ENCODE measurements at places on chromosomes 1 and 21.

DNA sequence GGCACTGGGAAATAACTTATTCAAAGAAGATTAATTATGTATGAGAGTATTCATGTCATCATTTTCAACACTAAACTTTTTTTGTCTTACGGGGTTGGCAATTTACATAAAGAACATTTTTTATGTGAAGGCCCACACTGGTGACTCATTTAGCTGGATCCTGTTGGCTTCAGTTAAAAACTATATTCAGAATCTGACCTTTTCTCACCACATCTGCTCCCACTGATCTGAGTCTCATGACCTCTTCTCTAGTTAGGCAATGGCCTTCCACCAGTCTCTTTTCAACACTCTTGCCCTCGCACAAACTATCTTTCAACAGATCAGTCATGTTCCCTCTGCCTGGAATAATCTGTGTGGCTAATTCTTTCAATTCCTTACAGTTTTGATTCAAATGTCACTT is 53.4 kb downstream of the TMPRSS15 start:
- no peak for DNase-seq

DNA sequence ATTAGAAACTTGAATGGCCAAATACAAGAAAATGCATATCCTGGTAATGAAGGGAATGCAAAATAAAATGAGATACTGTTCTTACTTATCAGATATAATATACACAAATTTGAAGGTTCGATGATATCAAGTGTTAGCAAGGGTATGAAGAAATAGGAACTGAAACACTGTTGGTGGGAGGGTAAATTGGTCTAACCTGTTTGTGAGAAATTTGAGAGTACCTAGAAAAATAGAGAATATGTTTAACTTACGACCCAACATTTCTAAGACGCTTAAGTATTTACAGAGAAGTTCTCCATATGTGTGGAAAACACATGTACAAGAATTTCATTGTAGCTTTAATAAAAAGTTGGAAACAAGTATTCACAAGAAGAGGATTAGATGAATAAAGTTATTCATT is 25.9 kb downstream of the ATG4C start:
- no peak for DNase-seq

GRCh38 chr1:246193537-246193936 is 313.5 kb downstream of the SMYD3 start:
- DNase-seq: no peak

GRCh38 chr1:109928591-109929111 is 18.0 kb downstream of the CSF1 start:
- DNase-seq: no peak

- no peak for DNase-seq
These were observed 89.0 kb downstream of the NFIA start for GRCh38 chr1:61171346-61171745.

DNA sequence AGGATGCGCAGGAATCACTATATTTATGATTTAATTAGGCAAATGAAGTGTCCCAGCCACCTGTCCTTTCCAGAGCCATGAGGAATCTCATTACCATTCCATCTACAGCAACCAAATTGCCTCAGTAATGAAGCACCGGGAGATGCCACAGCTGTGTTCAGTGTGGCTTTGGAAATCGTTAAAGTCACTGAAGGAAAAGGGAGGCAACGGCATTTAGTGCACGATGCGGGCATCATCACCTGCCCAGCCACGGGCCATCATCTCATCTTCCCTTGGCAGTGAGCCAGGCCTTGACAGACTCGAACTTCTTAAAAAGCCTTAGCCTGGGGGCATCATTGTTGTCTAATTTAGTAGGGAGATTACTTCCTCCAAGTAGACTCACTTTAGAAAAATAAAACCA is 67.8 kb downstream of the CNIH3 start:
- no peak for DNase-seq

DNA sequence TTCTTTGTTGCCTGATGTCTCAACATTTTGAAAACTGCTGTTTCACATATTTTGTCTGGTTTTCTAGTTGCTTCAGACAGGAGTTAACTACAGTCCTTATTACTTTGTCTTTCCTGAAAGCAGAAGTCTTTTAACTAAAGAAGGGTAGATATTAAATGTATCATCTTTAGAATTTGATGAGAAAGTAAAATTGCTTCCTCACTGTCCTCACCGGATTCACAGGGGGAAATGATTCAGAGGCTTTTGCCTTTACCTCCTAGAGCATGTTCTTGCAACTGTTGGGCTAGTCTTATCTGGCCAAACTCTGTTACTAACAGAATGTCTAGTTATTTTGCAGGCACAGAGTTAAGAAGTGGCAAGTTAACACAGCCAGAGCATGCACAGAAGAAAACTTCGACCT is 107.2 kb upstream of the VAV3 start:
- DNase-seq: no peak

DNA sequence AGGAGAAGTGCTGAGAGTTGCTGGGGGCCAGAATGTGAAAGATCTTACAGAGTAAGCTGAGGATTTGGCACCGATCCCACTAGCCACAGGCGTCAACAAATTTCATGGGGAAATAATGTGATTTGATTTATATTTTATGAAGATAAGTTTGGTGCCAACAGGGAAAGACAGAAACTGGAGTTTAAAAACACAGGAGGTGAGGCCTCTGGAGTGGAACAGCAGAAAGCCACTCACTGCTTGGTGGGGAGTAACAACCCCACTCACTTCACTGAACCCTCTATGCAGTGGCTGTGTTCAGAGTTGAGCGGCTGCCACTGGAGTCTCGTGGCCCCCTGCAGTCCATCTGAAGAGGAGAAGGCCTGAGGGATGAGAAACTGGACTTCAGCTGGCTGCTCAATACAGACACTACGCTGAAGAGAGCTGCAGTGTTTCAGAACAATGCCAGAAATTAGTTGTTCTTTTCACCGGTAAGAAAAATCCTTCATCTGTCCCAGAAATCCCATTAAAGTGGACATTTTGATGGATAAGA is 48.0 kb upstream of the RXRG start:
- no peak for DNase-seq

DNA sequence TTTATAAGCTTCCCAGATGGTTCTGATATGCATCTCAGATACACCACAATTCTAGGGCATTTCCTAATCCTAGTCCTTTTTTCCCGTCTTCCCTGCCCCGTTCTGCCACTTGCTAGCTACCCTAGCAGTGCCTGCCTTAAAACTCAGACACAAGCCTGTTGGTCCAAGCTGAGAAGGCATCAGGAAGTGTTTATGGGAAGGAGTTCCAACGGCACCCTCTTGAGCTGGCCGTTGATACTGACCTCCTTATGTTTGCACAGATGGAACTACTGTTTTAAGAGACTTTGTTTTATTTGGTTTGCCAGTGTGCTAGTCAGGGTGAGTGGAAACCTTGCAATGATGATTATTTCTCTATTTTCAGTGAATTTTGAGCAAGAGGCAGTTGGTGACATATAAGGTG is 67.2 kb downstream of the UCK2 start:
- no peak for DNase-seq

DNA sequence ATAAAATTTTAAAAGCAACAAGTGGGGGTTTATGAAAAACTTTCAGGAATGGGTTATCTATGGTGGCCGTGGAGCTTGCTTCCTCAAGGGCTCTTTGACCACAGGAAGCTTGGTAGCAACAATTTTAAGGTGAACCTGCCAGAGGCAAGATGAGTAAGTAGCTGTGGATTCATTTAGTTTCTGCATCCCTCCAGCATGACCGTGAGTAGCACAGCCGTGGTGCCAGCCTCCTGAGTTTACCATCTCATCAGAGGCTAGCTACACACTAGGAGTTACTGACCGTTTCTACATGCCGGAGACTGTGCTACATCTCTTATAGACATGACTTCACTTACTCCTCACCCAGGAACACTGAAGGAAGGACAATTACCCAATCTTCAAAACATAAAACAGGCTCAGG is 30.1 kb upstream of the PLEKHG5 start:
- no peak for DNase-seq

- DNase-seq: no peak
These were observed 17.7 kb upstream of the SRSF10 start for GRCh38 chr1:23997812-23998211.

DNA sequence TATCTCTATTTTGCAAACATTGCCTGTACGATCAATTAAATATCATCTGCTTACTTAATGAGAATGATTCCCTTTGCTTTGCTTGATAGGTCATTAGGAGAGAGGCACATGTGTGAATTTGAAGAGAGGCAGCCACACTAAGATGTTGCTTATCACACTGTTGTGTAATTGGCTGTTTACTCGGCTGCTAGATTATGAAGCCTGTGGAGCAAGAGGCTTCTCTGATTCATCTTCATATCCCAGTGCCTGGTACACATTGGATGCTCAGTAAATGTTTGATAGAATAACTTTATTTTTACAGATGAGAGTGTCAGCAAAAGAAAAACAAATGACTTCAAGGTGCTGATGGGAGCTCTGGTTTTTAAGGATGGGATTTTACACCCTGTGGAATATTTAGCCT is 156.2 kb upstream of the C8B start:
- no peak for DNase-seq

DNA sequence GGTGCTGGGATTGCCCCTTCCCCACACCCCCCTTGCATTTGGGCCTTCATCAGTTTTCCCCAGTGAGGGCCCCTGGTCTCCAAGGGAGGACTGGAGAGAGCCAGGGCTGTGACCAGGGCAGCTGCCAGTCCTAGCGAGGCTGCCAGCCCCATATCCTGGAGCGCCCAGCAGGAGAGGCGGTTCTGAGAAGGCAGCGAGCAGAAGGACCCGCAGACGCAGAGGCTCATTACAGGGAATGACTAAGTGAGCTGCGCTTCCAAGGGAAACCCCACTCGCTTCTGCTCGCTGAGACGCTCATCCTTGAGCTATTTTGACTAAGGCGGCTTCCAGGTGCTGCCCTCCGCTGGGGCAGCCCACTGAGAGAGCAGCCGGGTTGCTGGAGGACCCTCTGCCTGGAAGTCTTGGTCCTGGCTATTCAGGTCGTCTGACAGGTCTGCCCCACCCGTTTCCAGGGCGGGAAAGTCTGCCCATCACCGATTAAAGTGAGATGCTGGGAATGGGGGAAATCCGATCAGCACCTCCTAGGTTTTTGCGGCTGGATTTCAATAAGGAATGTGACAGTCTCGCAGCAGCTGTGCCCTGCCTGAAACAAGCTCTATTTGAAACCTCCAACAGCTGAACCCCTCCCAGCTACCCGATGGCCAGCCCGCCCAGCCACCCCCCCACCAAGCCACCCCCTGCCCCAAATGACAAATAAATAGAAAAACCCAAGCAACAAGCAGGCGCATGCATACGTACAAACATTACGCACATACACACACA is 2.8 kb downstream of the KCNN3 start:
- no peak for DNase-seq
